ENCODE measurements at places on chromosomes 5 and 9.

GRCh38 chr9:71353720-71354119 lies 232.3 kb upstream of the TRPM3 start:
- no peak for ATAC-seq

- no peak for ATAC-seq
Observed at GRCh38 chr9:135889564-135890189, 17.7 kb downstream of the CAMSAP1 start.

DNA sequence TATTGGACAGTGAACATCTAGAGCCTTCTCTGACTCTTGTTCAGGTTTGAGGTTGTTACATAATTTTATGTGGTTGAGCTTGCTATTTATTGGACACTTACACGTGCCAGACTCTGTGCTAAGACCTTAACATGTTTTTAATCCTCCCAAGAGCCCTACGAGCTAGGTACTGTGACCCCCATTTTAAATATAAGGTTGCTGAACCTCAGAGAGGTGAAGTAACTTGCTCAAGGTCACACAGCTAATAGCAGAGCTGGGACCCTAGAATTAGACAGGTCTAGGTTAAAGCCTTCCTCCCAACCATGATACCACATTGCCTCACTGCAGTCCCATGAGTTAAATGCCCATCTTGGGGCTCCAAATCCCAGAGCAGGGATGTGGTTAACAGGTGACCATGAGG lies 135.7 kb upstream of the PITX1 start:
- ATAC-seq: no peak

DNA sequence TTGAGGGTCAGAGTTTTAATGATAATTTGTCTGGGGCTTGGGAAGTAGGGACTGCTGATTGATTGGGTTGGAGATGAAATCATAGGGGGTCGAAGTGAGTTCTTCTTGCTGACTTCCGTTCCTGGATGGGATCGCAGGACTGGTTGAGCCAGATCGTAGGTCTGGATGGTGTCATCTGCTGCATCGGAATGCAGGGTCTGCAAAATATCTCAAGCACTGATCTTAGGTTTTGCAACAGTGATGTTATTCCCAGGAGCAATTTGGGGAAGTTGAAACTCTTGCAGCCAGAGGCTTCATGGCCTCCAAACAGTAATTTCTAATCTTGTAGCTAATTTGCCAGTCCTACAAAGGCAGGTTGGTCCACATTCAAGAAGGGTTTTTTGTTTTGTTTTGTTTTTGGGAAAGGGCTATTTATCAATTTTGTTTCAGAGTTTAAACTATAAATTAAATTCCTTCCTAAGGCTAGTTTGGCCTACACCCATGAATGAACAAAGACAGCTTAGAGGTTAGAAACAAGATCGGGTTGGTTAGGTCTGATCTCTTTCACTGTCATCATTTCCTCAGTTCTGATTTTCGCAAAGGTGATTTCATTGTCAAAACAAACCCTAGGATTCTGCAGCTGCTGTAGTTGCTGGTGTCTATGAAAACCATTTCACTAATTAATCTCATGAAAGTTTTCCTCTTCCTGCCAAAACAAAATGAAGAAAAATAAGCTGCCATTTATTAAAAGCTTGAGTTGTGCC lies 388.0 kb downstream of the TMEM232 start:
- no peak for ATAC-seq

- ATAC-seq: no peak
Observed at GRCh38 chr9:122179690-122180074, 20.0 kb downstream of the MORN5 start.

DNA sequence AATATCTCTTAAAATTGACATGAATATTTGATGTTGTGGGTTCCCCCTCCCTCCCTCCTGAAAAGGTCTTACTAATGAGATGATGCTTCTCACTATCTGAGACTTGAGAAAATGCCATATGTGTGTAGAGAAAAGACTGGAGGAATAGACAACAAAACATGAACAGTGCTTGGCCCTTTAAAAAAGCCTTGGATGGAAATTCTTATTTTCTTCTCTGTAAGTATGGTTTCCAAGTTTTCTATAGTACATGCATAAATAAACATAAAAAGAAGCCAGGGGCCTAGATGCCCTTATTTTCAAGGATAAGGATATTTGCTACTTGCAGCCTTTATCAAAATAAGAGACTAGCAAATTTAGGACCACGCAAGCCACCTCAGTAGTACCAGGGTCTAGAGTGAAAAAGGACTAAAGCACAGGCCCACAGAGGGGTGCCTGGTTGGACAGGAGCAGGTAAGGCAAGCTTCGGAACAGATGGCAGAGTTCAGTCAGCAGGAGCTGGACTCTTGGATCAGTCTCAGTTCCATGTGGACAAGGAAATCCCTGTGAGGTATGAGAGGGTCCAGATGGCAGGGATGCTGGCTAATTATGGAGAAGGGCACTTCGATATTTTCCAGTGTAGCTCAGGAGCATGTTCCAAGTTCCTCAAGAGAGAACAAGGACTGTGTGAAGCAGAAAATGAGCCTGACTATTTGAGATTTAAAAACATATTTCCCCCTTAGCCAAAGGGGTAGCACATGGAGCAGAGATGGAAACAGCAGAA lies 4.6 kb upstream of the ANP32B start:
- no peak for ATAC-seq

GRCh38 chr5:108531367-108532128 lies 149.7 kb upstream of the FBXL17 start:
- ATAC-seq: no peak

Measured in motor neuron (in vitro differentiated cells).